ENCODE measurements at places on chromosomes 4 and X. TPM values are rescaled to one million over a fixed set of nuclear protein-coding genes. Genes with fewer than 3 reads are reported as not detected.

GRCh38 chr4:124019749-124020549 is 623.4 kb downstream of the SPRY1 start:
- H3K27ac ChIP-seq: no peak overlapping the region
- no peak overlapping the region for H3K4me3 ChIP-seq
- DNase-seq: no peak
- no peaks in the 10 kb centered on the region for H3K27me3 ChIP-seq
- H3K4me1 ChIP-seq: peaks cover 13% of the 10 kb centered on the region
- H3K36me3 ChIP-seq: no peaks in the 10 kb centered on the region

DNA sequence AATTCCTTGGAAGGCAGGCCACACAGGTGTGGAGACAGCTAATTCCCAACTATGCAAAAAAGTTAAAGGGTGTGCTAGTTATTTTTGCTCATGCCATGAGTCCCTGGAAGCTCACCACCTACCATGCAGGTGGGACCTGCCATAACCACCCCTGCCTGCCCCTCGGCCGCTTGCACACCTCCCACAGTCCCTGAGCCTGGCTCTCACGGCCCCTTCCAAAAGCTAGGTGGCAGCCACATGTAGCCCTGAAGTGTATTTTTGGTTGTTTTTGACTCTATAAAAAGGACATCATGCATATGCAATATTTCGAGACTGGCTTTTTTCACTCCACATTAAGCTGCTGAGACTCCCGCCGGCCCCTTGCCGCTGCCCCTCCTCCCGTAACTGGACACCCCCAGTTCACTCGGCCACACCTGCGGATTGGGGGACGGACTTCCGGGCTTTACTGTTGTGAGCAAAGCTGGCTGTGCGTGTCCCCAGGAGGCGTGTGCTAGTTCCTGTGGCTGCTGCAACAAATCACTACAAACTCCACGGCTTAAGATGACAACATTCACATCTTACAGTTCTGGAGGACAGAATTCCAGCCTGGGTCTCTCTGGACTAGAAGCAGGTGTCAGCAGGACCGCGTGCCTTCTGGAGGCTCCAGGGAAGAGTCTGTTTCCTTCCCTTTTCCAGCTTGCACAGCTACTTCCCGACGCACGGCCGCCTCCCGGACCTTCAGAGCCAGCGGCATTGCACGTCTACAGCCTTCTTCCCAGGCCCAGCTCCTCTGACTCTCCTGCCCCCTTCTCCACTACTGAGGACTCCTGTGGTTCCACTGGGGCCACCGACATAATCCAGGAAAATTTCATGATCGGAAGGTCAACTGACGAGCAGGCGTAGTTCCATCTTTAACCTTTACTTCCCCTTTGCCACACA is 24.8 kb downstream of the ZFYVE28 start:
- no peak overlapping the region for H3K27ac ChIP-seq
- H3K4me1 ChIP-seq: peaks cover 13% of the 10 kb centered on the region
- peak; percentile 74 for DNase-seq
- H3K4me3 ChIP-seq: peak overlapping the region; percentile 35
- H3K27me3 ChIP-seq: peaks cover 37% of the 10 kb centered on the region

- no peak overlapping the region for H3K27ac ChIP-seq
- H3K4me3 ChIP-seq: no peak overlapping the region
- peaks cover 39% of the 10 kb centered on the region for H3K4me1 ChIP-seq
- peaks cover 9% of the 10 kb centered on the region for H3K36me3 ChIP-seq
Measured at GRCh38 chrX:118499295-118499694, 3.7 kb downstream of the DOCK11 start.

DNA sequence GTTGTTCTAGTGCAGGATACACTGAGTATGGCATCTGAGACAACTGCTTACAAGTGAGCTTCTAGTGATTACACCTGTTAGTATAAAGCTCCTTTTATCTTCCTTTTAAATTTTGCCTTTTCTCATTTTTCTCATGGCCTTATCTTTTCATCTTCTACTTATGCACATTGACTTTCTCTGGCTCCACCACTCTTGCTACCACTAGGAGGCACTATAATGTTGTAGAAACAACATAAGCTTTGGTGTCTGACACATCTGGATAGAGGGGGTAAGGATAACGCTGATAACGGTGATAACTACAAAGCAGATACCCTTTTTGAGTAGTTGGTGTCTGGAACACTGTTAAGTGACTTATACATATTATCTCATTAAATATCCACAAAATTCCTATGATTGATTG is 187.4 kb upstream of the TEX13C start:
- H3K4me3 ChIP-seq: no peak overlapping the region
- H3K4me1 ChIP-seq: no peaks in the 10 kb centered on the region
- no peaks in the 10 kb centered on the region for H3K27me3 ChIP-seq
- DNase-seq: peak; percentile 52
- H3K27ac ChIP-seq: no peak overlapping the region
- no peaks in the 10 kb centered on the region for H3K36me3 ChIP-seq

The RHOXF1 gene
- total RNA-seq: not detected

The HMGN5 gene
- total RNA-seq: 1.5 TPM

All from activated CD4-positive, alpha-beta T cell treated with anti-CD3 and anti-CD28 coated beads, Interleukin-2, amount 10 ng/mL, durations not matched to agents 24 days and 14 days (primary cell).